Foreskin keratinocyte (primary cell): ENCODE measurements at places on chromosomes 3 and 15. TPM values are rescaled to one million over a fixed set of nuclear protein-coding genes. Genes with fewer than 3 reads are reported as not detected.
A peak's percentile ranks its signal among the peaks of the same experiment; 100 is the strongest.

DNA sequence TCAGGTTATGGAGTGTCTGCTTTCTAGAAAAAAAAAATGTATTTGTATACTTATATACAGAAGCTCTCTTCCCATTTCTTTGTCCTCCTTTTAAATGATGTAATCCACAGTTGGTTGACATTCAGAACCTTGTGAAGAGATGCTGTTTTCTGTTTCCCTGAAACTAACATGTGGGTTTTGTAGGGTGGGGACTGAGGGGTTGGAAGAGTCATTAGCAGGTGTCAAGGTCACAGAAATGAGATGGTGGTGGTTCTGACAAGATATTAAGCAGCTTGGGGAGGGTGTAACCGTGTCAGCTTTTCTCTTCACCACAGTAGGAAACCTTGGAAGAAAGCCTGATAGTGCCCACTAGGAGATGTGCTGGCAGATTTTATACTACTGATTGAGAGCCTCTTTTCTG lies 2.4 kb downstream of the RASA2 start:
- DNase-seq = no peak

DNA sequence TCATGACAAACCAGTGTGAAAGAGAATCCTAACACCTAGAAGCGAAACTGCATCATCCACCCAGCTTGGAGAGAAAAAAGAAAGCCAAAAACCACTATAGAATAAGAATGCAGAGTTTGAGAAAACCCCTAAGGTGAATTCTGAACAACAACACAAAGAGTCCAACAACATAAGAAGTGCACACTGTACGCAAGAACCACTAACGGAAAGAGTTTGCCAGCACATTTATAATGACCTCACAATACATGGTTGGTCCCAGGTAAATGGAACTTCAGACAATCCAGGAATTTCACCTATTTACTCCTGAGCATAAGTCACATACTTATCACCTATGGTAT lies 128.3 kb upstream of the BHLHE40 start:
- DNase-seq = no peak

DNA sequence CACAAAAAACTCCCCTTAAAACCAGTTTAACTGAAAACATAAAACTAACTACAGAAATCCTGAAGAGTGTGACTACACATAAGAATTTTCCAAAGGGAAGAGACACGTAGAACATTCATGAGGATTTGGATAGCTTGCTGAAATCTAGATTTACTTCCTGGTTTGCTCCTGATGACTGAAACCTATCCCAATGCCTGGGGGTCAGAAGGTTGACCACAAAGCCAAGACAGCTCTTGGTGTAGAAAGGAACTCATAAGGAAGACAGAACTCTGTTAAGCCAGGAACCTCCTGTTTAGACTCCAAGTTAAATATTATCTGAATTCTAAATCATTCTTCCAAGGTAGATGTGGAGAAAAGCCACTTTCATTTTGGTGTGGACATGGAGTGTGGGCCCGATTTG lies 92.8 kb downstream of the TFG start:
- no peak for DNase-seq

C3orf49 gene
- not detected in 2 replicates for total RNA-seq

GRCh38 chr15:36609793-36610192 lies 30.4 kb downstream of the CDIN1 start:
- DNase-seq = no peak

DNA sequence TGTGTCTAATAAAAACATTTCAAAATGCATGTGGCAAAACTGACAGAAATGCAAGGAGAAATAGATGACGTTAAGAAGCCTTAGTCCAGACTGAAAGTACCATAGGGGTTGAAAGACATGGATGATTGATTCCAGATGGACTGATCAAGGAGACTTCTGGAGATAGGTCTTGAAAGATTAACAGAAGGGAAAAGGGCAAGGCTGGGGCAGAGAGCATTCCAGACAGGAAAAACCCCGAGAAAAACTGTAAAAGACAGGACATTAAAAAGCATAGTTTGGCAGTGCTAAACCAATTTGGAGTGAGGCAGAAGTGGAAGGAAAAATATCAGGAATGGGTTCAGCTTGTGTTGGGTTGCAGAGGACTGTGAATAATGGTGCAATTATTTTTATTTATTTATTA lies 375.2 kb upstream of the SGO1 start:
- no peak for DNase-seq

SERPINI2 gene
- total RNA-seq = not detected in 2 replicates

GRCh38 chr3:106685745-106686144 lies 691.5 kb upstream of the CCDC54 start:
- DNase-seq = no peak

GOLGA6D gene
- not detected in 2 replicates for total RNA-seq

IL16 gene
- 0.07 TPM in 1 of 2 replicates, not detected in the other for total RNA-seq

- DNase-seq = no peak
These were observed 31.9 kb downstream of the SMAD6 start for GRCh38 chr15:66733976-66734375.

DNA sequence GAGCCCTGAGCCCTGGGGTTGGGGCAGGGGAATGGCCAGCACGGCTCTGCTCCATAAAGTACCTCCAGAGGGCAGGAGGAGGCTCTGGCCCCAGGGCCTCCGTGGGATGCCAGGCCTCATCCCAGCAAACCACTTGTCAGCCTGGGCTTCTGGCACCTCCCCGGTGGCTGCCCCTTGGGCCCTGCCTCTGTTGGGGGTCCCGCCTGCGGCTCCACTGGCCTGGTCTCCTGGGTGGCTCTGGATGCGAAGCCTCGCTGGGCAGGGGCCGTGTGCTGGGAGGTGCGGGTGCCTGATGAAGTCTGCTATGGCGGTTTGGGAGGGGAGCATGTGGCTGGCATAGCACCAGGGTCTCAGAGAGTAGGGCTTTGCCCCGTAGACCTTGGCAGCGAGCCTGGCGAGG lies 37.6 kb downstream of the PLXNA1 start:
- no peak for DNase-seq

DNA sequence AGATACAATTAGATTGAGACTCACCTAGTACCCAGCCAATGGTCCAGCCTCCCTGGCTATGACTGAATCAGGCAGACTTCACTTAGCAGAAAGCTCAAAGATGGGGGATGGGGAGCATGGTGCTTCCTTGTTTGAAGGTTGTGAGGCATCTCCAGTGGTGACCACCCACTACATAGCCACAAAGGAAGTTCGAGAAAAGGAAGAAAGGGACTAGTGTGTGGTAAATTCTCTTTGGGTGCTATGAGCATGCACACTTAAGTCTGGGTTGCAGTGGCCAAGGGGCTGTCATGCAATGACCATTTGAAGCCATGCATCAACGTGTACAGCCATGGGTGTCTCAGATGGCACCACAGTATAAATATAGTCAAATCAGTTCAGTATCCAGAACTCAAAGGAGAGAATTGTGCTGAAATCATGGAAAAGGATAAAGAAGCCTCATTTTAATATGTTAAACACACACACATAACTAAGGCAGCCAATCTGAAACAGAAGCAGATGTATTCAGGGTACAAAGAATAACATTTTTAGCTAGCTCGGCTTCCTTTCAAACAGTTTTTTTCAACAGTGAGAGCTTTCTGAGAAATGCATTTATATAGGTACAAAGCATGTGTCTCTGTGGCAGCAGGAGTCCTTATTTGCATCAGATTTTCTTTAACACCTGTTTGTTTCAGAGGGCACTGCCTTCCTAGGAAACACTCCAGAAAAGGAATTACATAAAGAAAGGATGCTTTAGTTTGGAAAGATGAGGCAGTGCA lies 275.5 kb downstream of the GAP43 start:
- DNase-seq = no peak

ITIH1 gene
- not detected in 2 replicates for total RNA-seq

DNA sequence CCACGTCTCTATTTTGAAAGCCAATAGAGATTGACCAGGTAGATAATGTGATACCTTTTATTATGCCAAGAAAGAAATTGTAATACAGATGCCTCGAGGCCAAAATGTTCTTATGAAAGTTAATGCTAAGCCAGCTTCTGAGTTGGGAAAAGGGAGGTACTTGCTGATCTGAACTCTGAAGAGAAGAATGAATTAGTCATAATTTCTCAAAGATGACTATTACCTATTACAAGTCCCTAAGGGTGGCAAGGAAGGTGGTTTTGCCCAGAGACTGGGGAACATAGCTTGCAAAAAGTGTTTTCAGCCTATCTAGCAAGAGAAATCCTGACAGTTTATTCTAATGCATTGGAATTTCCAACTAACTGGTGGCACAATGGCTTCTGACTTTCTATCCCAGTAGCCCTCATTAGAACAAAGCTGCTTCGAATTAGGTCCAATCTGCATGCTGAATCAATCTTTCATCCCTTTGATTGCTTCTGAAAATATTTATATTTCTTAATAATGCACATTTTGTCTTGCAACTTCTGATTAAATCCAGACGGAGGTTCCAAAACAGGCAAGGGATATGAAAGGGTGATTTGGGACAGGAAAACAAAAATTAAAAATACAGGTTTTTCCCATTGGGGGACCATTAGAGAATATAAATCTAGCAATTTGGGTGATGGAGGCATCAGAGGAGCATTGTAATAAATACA lies 17.7 kb upstream of the NR2F2 start:
- DNase-seq = peak; percentile 91

GRCh38 chr15:26842391-26842790 lies 24.5 kb upstream of the GABRA5 start:
- no peak for DNase-seq

DNA sequence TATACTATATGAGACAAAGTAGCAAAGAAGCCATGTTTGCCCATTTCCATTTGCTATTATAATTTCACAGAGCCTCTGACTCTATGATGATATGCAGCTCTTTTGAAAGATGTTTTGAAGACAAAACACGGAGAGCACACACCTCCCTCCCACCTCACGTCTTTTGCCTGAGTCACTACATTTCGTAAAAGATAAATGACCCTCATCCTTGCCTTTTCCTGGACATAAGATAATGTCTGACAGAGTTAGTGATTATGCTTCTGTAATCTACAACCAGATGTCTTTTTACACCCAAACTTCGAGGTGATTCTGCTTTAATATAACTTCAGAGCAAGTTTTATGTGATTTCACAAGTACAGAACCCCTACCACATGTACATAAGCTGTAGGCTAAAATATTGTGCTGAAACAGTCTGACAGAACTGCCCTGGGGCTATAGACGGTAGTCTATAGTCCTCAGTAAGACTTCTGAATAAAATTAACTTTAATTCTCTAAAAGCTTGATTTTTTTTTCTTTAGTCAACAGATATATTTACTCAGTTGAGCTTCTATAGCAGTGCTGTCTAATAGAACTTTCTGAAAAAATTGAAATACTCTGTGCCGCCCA lies 99.9 kb downstream of the CD200R1L start:
- peak; percentile 46 for DNase-seq

DNA sequence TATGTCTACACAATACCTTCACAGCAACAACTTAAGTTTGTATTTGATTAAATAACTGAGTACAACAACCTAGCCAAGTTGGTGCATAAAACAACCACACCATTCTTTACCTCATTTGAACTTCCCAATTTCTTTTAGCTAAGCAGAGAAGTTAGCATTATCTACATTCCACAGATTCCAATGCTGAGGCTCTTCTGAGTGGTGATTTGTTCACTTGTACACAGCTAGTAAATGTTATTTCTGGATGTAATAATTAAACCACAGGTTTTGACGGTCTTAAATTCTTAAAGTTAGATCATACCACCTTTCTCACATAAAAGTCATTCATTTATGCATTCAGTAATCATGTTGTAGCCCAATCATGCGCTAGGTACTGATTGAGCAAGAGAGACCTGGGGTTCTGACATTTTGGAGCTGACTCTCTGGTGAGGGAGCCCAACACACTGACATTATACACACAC lies 102.5 kb downstream of the SST start:
- DNase-seq = no peak

DNA sequence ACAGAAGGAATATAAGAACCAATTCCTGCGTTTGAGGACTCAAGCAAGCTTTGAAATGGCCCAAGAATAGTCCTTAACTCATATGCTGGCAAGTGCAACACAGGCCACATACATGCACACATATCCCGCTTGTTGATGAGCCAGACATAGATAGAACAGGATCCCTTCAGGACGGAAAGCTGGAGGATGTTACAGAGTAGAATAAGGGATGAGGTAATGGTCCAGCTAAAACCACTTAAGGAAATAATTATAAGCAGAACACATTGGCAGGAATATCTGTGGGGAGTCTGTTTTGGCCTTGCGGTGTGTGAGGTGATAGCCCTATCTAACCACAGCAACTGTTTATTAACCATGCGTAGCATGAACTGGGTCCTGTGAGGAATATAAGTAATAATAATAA lies 25.0 kb downstream of the SCG3 start:
- no peak for DNase-seq

- DNase-seq = no peak
These were observed 259.2 kb upstream of the TLE3 start for GRCh38 chr15:70356919-70357318.

DNA sequence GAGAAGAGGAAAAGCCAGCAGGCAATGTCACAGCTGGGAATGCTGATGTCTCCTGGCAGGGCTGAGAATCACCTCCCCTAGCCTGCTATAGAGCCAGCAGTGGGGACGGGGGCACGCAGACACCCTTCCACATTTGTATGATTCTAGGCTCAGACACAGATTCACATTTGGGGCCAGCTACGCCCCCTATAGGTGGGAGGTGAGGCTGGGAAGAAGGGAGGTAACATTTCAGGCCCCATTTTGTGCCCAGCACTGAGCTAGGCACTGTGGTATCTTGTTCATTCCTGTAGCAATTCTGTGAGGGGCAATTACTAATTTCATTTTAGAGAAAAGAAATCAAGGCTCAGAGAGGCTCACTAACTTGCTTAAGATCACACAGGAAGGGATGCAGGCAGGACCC lies 15.9 kb upstream of the ACAD9 start:
- no peak for DNase-seq

- DNase-seq = peak; percentile 9
These were observed 581.9 kb upstream of the ZNF717 start for GRCh38 chr3:76367281-76367680.

- DNase-seq = peak; percentile 70
These were observed 894 bp upstream of the TM4SF4 start for GRCh38 chr3:149473357-149474249.

GORASP1 gene
- 45.5 and 49.8 TPM in 2 replicates for total RNA-seq

DNA sequence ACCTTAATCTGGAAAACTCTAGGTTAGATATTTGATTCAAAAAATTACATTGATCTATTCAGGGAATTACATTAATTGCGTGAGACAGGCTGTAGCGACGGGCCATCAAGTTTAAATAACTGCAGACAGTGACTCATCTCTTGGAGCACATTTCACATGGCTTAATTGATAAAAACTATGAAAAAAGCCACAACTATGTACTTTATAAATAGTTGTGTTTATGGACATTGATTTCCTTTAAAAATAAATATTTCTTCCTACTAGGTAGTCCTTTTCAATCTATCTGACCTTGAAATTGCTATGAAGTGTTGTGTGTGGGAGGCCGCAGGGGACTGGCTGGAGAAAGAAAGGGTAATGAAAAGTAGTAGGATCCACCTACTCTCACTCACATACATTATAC lies 157.8 kb downstream of the IL1RAP start:
- DNase-seq = peak; percentile 23

GRCh38 chr15:74127255-74127953 lies 3.0 kb upstream of the ISLR2 start:
- DNase-seq = peak; percentile 24

EXD1 gene
- 0.07 TPM in 1 of 2 replicates, not detected in the other for total RNA-seq
